ENCODE measurements at places on chromosomes 3 and 15.

- DNase-seq = no peak
Observed at GRCh38 chr15:79101866-79102581, 11.4 kb upstream of the RASGRF1 start.

- DNase-seq = no peak
Observed at GRCh38 chr3:143060906-143061305, 58.7 kb upstream of the CHST2 start.

DNA sequence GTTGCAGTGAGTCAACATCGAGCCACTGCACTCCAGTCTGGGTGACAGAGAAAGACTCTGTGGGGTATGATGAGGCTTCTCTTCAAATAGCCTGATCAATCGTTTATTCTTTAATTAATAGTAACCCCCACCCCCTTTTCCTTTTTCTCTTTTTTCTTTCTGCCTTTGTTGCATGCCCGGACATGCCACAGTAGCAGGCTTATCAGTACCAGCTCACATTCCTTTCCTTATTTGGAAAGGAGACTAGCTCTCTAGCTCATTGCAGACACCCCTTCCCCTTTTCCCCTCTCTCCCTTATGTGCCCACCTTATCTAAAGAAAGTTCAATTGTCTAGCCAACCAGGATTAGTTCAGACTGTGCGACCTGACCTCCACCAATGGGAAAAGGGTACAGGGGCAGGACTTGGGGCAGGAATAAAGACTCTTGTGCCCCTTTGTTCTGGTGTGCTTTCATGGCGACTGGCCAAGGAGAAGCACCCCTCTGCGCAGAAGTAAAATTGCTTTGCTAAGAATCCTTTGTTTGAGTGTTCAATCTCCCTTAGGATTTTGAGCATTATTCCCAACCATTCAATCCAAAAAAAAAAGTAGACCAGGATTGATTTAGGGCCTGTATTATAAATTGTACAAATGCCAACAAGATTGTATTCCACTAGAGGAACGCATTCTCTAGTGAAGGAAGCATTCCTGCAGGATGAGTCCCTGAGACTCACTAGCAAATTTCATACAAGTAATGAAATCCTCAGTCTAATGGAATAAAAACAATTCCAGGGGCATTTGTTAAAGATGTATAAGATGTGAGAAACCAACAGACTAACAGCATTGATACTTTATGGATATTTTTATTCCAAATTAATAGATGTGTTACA, 95.8 kb upstream of the SNRPN start:
- DNase-seq = no peak

DNA sequence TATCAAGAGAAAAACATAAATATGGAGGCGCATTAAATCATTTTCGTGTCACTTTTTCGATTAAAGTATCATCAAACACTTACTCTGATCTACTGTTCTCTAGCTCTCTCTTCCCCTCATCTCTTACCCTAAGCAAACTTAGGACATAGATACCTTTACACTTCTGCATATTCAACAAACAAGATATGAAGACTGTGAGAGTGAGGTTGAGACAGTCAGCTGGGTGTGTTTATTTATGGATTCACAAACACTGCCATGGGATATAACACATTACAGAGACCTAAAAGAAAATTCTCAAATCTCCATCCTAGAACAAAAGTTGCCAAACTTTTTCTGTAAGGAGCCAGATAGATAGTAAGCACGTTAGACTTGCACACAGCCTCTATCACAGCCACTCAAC, 85.2 kb upstream of the ZNF385D start:
- no peak for DNase-seq
